OCI-LY7 (cell line): ENCODE measurements at places on chromosomes 7 and 10. TPM values are rescaled to one million over a fixed set of nuclear protein-coding genes. Genes with fewer than 3 reads are reported as not detected.

LIPN gene
- not detected in 2 replicates for total RNA-seq

SPDYE5 gene
- total RNA-seq = not detected in 2 replicates

MYL10 gene
- not detected in 2 replicates for total RNA-seq

HTR5A gene
- total RNA-seq = not detected in 2 replicates

CRPPA gene
- total RNA-seq = not detected in 2 replicates

ADRA2A gene
- total RNA-seq = not detected in 2 replicates

GRM3 gene
- not detected in 2 replicates for total RNA-seq

AKR1C4 gene
- total RNA-seq = not detected in 2 replicates

FGFBP3 gene
- total RNA-seq = 2.7 and 3.1 TPM in 2 replicates

DNAAF5 gene
- total RNA-seq = 47.6 and 58.5 TPM in 2 replicates

HIPK2 gene
- 7.9 and 10.3 TPM in 2 replicates for total RNA-seq

C10orf62 gene
- total RNA-seq = not detected in 2 replicates

- peak; percentile 76 for DNase-seq
Observed at GRCh38 chr7:55280031-55280454, 85.1 kb upstream of the LANCL2 start.

DNA sequence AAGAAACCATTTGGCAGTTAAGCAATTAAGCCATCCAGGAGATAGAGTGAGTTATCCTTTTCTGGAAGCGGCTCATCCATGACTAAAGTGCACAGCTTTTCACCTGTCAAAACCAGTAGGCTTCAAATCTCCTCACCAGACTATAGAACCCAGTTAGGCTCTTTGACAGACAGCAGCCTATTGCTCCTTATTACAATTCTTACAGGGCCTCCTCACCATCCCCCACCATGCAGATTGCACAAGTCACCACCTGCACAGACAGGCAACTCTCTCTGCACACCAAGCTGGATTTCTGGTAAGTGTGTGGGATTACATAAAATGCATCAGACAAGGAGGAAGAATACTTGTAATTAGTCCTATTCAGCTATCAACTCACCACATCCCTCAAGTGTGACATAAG lies 301.6 kb downstream of the SNX13 start:
- DNase-seq = no peak

- no peak for DNase-seq
Observed at GRCh38 chr7:106069471-106070200, 42.5 kb downstream of the SYPL1 start.

DNA sequence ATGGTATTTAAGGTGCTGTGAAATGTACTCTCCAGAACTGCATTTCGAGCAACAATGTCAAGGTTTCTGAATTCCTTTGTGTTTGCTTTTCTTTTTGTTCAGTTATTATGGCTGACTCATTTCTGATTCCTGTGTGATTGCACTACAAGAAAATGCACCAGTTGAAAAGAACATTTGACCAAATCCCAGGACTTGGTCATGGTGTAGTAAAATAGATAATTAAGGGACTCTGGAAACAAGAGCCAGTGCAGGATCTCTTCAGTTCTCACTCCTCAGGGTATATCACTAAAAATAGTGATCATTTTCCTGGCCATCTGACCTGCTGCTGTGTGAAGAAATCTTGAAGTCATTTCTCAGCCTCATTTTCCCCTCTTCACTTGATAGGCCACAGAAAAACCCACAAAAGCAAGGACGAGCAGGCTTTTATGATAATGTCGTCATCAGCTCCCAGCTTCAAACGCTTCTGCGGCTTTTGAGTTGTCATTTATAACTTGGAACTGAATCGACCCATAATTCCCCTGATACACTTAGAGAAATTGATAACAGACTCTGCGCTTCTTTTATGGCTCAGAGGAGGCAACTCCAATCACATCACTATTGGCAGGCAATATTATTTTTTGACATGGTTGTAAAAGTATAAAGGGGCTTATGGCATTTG lies 274.7 kb downstream of the HDAC9 start:
- DNase-seq = no peak

DNA sequence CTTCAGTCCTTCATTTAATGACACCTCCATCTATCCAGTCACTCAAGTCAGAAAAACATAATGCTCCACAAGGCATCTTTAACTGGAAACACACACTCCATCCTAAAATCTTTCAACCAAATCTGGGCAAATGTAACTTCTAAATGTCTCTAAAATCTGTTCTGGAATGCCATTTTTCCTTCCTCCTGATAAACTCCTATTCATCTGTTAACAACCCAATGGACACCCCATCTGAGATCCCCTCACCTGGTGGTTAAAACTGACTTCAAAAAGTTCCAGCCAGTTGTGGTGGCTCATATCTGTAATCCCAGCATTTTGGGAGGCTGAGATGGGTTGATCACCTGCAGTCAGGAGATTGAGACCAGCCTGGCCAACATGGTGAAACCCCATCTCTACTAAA lies 78.7 kb downstream of the ARHGAP21 start:
- DNase-seq = no peak

- DNase-seq = no peak
Observed at GRCh38 chr7:95811846-95812445, 39.6 kb downstream of the DYNC1I1 start.

DNA sequence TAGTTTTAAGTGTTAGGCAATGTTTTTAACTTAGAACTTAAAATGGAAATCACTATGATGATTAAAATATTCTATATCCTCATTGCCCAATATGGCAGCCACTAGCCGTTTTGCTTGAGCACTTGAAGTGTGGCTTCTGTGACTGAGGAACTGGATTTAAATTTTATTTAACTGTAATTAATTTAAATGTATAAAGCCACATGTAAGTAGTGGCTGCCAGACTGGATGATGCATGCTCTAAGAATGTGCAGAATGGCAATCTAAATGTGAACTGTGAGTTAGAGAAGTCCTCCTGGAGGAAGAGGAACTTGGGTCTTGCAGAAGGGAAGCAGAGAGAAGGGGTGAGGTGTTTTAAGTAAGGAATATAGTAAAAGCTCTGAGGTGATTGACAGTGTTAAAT lies 451.4 kb downstream of the SUGCT start:
- no peak for DNase-seq

DNA sequence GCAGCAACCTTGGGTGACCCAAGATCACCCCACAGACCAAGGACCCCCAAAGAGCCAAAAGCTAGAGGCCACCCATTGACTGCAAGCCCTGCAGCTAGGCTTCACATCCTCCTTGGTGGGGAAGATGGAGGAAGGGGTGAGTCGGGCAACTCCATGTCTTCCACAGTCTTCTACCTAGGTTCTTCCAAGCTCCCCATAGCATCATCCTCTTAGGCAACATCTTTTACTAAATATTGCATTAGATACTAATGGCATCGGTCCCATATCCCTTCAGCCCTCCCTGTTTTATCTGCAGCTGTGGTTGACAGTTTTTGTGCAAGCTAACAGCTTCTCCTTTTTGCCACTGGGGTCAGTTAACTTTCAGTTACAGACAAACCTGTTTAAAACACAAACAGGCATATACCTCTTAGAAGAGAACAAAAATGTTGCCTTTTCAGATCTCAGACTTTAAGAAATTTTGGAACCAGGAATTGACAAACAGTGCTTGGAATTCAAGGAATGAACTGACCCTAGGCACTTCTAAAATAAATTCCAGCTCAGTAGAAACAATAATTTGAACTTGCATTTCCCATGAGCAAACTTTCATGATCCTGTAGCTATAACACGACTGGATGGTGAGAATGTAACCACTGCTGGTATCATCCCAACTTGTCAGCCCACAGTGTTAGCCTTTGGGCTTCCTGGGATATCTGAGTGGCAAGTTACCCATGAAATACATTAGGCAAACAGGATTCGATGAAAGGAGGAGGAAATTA lies 33.9 kb upstream of the MSMB start:
- DNase-seq = peak; percentile 47

DNA sequence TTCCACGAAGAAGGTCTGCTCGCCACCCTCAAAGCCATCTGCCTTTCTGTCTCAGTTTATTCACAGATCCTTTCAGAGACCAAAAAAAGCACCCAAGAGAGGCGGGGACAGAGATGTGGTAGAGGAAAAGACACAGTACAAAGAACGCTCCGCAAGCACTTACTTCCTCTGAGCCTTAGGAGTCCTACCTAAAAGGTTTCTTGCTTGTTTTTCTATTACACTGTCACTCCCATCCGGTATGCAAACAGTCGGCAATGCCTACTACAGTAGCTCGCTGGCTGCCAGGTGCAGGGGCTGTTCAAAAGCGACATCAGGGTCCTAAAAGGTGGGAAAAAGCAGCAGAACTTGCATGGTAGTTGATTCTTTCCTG lies 816 bp downstream of the TECPR1 start:
- DNase-seq = peak; percentile 63

DNA sequence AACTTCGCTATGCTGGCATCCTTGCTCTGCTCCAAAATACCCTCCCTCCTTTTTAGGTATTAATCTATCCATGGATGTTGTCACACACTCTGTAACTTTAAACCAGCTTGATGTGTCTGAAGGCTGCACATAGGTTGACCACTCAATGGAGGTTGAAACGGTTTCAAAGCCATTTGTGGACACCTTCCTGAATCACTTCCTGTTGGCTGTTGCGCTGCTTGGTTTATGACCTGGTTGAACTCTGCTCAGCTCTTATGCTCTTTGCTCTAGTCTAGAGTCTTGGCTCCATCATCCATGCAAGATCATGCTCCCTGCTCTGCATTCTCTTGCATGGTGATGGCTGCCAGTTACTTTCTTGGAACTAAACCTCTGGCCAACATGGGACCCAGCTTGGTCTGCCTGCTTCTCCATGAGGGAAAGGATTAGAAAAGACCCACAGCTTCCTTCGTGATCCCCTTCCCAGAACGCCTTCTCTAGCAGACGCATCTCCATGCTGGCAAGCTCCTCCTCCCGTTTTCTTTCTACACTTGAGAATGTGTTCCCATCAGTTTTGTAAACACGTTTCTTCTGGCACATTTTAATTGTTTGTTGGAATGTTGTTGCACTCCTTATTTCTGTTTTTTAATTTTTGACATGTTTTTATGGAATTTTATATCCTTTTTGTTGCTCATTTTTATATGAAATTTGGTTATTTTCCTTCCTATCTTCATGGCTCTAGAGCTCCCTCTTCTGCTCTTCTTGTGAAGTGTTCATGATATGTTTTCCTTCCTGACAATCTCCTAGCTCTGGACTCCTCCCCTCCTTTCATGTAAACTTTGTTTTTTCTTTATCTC lies 149.8 kb downstream of the XPNPEP1 start:
- DNase-seq = peak; percentile 31

- DNase-seq = peak; percentile 62
Observed at GRCh38 chr7:111735661-111736551, 173.6 kb upstream of the IMMP2L start.

DNA sequence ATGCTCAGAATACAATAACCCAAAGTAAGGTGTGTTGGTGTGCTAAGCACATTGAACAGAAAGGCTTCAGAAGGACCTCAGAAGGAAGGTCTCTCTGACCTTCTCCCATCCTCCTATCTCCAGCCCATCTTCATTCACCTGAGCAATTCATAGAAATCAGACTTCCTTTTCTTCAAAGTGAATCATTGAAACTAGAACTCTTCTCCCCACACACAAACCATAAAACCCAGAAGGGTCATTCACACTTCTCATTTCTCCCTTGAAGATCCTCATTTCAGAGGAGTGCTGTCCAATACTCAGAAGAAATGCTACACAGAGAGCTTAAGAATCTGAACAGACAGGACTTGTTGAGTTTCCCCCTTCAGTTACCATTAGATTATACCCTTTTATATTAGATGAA lies 89.5 kb downstream of the VWDE start:
- DNase-seq = no peak

- DNase-seq = no peak
Observed at GRCh38 chr7:38223306-38223705, 45.3 kb downstream of the STARD3NL start.

DNA sequence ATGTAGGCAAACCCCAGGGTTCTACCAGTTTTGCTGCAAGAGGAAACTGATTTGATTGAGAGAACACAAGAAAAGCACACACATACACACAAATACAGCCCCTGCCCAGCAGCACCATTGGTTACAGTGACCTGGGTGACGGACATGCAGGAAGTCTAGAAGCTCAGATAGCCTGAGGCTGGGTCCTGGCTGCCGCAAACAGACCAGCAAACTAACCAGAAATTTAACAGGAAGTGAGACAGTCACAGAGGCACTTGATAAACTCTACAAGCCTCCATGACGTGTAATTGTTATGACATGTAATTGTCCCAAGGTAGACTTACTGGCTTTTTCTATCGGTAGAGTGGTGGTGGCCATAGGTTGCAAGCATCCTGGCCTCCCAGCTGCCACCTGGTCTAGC lies 58.9 kb downstream of the PRKAR2B start:
- peak; percentile 74 for DNase-seq

GRCh38 chr10:3140280-3140679 lies 32.3 kb downstream of the PITRM1 start:
- DNase-seq = no peak

DNA sequence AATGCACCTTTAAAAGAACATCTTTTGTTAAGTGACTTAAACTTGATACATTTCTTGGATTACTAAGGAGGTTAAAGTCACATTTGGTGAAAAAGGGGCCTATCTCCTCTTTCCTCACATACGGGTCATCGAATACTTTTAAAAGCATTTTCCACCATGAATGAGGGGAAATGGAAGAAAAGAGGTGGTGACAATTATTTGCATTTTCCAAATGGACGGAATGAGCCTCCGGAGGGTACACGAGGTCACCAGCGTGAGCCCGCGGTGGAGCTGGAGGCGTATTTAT lies 1.0 kb upstream of the BMPR1A start:
- DNase-seq = no peak

DNA sequence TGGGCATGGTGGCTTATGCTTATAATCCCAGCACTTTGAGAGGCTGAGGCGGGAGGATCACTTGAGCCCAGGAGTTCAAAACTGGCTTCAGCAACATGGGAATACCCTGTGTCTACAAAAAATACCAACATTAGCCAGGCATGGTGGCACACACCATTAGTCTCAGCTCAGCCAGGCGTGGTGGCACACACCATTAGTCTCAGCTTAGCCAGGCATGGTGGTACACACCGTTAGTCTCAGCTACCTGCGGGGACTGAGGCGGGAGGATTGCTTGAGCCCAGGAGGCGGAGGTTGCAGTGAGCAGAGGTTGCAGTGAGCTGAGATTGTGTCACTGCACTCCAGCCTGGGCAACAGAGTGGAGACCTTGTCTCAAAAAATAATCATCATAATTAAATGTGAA lies 9.0 kb downstream of the LRRC27 start:
- DNase-seq = peak; percentile 70

GRCh38 chr10:90175161-90175681 lies 473.8 kb downstream of the KIF20B start:
- DNase-seq = no peak

DNA sequence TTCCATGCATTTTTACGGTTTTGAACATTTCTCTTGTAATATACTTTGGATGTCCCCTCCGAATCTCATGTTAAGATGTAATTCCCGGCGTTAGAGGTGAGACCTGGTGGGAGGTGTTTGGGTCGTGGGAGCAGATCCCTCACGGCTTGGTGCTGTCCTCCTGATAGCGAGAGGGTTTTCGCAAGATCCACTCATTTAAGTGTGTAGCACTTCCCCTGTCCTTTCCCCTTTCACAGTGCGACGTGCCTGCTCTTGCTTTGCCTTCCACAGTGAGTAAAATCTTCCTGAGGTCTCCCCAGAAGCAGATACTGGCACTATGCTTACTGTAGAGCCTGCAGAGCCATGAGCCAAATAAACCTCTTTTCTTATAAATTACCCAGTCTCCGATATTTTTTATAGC lies 6.6 kb downstream of the GPR141 start:
- no peak for DNase-seq
